ENCODE measurements at places on chromosomes 11 and 22. TPM values are rescaled to one million over a fixed set of nuclear protein-coding genes. Genes with fewer than 3 reads are reported as not detected.

EEF1G gene
- 1,985 TPM for total RNA-seq

DNA sequence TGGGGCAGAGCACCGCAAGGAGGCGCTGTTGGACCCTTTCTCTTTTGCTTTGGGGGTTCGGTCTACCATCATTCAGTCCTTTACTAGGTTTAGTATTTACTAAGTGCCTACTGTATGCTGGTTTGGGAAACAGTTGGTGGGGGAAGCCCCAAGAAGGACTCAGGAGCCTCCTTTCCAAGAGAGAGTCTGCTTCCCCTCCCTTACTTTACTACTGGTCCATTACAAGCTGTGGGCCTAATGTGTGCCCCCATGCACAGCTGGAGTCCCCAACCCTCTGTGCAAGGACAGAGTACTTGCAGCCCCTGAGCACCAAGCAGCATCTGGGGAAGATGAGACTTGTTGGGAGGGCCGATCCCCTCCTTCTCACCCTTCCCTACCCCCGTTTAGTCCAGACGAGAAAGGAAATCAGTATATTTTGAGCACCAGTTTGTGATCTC is 876 bp upstream of the UBE2L6 start:
- peak; percentile 20 for DNase-seq

- no peak for DNase-seq
Observed at GRCh38 chr11:125182573-125182972, 18.0 kb downstream of the PKNOX2 start.

DNA sequence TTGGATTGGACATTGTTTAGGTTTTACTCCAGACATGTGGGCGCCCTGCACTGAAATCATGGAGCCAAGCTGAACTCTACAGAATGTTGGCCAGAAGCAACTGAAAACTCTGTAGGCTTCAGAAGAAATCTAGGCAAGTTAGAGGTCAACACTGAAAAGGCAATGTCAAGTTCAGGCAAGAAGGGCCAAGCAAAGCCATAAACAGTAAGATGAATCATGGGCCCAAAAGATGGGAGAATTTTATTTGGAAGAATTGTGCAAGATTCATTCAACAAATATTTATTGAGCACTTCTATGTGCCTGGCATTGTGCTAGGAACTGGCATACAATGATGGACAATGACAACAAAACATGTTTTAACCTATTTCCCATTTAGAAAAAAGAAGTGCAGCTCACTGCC is 10.9 kb downstream of the HOATZ start:
- DNase-seq = no peak

DNA sequence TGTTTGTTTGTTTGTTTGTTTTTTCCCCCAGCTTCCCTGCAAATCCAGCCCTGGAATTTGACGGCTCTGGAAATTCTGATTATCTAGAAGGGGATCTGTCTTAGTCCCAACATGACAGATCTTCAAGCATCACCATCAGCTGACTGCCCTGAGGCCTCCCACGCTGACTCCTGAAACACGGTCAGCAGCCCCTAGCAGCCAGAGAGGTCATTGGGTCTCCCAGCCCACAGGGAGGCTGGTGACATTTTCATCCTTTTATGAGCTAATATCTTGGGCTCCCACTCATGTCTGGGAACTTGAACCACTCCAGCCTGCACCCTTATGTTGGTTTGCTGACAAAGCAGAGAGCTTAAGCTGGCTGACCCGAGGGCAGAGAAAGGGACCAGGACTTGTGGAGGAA is 66.0 kb upstream of the TIMP3 start:
- no peak for DNase-seq

DNA sequence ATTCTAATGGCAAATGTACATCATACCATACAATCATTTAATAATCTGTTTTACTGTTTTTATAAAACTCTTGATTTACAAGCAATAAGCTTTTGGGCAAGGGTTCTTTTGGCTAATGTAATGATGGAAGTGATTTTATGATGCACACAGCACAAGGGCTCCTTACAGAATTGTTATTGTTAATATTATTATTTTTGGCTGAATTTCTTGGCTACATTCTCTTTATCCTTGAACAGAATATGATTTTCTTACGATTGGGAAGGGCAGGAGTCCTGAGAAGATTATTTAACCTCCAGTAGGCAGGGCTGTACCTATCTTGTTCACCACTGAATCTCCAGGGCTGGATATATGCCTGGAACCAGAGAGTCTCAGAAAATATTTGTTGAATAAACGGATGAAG is 70.4 kb upstream of the ARHGAP20 start:
- DNase-seq = no peak

DNA sequence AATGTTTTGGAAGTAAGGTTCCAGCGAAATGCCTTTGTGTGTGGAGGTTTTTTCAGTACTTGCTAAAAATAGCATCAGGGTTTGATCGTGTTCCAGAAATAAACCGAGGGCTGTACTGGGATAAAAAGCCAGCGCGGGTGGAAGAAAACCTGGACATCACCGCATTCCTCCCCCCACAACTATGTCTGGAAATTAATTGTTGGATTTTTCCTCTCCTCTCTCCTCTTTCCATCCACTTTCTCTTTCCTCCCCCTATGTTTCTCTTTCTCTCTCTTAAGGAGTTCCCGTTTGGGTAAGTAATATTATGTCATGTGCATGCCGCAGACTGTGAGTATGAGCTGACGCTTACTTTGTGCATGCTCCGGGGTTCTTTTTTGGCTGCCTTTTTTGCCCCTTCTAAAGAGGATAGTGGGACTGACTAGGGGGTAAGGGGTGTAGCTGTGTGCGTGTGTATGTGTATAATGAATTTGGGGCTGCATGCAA is 104.2 kb upstream of the HSD17B12 start:
- DNase-seq = no peak

DNA sequence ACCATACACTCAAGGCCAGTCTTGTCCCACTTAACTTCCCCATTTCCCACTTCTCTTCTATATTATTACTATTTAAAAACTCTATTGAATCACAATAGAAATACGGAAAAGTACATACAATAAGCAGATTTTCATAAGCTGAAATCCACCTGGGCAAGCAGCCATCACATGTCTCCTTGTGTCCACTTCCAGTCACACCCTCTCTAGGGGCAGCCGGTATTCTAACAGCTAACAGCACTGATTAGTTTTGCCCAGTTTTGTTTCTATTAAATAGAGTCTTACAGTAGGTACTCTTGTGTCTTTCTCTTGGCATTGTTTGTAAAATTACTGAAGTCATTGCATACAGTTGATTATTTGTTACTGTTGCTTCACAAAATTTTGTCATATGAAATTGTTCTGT is 37.8 kb downstream of the PPP6R3 start:
- DNase-seq = no peak

RAC2 gene
- total RNA-seq = under 0.01 TPM

SLC15A3 gene
- total RNA-seq = 3.3 TPM

OR52J3 gene
- total RNA-seq = not detected

DNA sequence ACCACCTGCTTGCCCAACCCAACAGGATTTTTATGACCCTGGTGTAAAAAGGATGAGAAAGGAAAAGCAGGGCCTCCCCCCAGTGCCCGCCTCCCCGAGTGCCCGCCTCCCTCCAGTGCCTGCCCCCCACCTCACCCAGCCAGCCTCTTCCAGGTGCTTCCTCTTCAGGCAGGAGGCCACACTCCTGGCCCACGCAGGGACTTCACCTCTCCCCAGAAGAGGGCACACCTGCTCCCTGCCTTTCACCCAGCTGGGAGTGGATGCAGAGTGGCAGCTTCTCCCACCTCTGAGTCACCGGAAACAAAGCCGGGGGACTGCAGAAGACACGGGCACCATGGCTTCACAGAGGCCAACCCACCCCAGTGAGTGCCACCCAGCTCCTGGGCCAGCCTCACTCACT is 16.1 kb downstream of the CPT1A start:
- no peak for DNase-seq

APOL3 gene
- total RNA-seq = 1.6 TPM

TMEM134 gene
- 17.5 TPM for total RNA-seq
